ENCODE measurements at places on chromosomes 3 and 15.

DNA sequence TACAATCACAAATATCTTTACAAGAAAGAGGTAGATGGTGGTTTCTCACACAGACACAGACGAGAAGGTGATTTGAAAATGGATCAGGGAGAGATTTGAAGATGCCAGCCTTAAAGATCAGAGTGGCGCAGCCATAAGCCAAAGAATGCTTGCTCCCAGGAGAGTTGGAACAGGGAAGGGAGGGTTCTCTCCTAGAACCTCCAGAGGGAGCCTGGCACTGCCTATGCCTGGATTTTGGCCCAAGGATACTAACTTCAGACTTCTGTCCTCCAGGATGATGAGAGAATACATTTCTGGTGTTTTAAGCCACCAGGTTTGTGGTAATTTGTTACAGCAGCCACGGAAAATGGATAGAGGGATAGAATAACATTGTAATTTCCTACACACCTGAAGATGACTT lies 279.1 kb downstream of the FAM43A start:
- no peak for DNase-seq

DNA sequence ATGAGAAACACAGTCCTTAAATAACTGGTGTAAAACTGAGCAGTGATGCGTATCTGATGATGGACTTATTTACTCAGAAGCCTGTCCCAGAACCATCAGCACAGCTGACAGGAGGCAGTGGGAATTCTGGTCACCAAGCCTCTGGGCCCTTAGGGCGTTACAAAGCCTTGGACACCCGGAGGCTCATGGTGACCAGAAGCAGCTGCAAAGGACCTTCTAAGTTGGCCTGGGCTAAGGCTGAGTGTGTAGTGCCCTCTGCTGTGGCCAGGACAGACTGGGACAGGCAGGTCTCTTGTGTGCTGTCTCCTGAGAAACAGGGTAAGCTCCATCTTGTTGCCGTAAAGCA lies 168.9 kb downstream of the ATP10A start:
- no peak for DNase-seq

GRCh38 chr15:64009798-64010261 lies 36.5 kb downstream of the DAPK2 start:
- peak; percentile 22 for DNase-seq

- DNase-seq = no peak
Observed at GRCh38 chr3:45939341-45939771, 3.9 kb upstream of the CXCR6 start.

GRCh38 chr3:54936561-54936960 lies 8.7 kb upstream of the LRTM1 start:
- DNase-seq = no peak

GRCh38 chr3:69999140-70000027 lies at the start of gene SAMMSON:
Gene SAMMSON, plus strand, starts transcription at chr3:69999733.
- peak; percentile 39 for DNase-seq

DNA sequence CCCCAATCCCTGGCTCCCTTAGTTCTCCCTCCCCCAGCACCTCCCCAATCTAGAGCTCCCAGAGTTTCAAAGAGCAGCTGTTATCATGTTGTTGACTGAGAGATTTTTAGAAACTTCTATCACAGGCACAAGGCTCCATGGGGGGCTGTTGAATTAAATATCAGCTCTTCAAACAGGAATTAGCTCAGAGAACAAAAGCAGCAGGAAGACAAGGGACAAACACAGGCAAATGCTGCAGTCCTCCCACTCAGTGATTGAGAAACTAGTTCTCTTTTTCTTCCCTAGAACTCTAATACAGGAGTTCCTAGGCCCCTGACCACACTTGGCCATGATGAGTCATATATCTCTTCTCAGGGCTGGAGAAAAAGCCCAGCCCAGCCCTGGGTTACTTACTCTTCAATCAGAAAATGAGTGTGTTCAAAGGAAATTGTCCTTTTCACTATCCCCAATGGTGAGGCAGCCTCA lies 262.1 kb downstream of the IGSF11 start:
- no peak for DNase-seq

DNA sequence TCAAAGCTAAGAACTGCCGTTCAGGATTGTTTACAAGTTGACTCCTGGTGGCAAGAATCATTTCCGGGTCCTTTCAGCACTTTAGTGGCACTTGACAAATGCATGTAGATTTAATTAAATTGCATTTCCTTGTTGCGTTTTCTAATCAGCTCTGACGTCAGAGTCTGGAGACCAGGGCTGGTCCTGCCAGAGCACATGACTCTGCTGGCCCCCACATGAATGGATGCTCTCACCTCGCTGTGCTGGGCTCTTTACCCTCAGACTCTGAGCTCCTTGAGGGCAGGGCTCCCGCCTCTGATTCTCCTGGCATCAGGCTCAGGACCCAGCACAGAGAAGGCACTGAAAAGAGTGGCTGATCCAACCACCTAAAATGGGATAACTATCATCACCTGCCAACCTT lies 69.4 kb downstream of the FEM1B start:
- DNase-seq = no peak

DNA sequence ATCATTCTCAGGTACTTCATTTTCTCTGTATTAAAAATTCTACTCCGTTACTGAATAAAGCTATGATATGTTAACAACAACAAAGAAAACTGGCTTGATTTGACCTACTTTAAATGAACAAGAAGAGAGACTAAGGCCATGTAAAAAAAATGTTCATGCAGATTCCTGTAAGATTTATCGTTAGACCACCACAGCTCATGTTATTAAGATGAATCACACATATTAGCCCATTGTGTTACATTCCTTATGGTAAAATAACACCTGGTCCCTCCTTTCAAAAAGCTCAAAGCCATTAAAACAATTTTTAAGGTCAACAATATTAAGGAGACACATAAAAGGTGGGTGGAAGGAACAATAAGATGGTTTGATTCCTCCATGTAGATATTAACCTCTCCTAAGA lies 6.3 kb downstream of the THOC7 start:
- DNase-seq = no peak

DNA sequence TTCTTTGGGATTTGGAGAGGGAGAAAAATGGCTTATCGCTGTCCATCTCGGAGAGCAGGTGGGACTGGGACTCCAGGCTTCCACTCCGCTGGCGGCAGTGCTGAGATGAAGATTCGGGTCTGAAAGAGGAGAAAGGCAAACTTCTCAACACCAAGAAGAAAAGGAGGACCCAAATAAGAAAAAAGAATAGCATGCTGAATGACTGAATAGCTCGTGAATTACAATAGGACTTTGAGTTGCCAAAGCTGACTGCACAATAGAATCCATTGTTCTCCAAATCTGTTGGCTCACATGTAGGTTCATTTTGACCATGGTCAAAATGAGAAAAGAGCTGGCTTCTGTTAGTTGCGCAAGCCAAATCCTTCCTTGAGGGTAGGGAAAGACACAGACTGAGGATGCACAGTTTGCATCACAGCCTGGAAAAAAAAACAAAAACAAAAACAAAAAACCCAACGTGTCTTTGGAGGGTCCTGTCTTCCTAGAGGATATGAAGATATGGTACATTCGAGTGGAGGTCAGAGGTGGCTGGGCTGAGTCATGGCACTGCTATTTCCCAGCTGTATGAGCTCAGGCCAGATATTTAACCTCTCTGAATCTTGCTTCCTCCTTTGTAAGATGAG lies 59.3 kb upstream of the LMOD3 start:
- DNase-seq = peak; percentile 85

DNA sequence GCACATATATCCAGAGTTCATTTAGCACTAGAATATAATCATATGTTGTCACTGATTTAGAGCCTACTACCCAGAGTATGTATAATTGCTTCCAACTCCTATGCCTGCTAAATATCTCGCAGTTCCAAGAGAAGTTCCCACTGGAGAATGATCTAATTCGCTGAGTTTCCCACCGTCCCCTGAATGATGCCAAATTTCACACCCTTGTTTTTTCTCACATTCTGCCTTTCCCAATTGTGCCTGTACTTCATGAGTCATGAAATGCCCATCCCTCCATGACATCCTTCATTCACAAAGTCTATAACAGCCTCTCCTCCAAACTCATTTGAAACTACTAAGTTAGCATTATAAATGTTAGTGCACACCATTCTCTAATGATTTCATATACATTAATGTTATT lies 177.2 kb downstream of the CBLB start:
- DNase-seq = no peak

GRCh38 chr3:99918715-99919114 lies 101.1 kb downstream of the CMSS1 start:
- DNase-seq = no peak

- DNase-seq = peak; percentile 26
Observed at GRCh38 chr15:99105514-99106341, 848 bp downstream of the SYNM start.

GRCh38 chr3:174938102-174938501 lies 79.0 kb downstream of the NAALADL2 start:
- no peak for DNase-seq

DNA sequence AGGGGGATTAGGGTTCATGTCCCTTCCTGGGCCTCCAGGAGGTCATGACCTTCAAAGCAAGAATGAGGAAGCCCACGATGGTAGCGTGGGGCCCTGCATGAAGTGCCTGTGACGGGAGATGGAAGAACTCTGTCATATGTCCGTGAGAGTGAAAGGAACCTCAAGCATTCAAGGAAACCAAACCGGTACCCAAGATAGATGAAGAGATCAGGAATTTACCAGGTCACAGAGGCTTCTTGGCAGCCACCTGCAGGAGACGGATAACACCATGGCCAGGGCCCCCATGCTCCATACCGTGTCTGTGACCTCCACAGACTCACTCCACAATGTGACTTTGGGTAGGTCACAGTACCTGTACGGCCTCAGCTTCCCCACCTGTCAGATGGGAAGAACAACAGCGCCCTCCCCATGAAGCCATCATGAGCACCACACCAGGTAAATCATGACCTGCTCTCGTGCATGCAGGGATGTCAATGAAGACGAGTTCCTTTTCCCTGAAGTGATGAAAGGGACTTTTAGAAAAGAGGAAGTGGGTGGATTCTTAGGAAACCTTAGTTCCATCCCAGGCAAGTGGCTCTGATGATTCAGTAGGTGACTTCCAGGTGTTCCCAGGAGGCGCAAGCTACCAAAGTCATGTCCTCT lies 23.3 kb upstream of the CYP11A1 start:
- DNase-seq = no peak

- no peak for DNase-seq
Observed at GRCh38 chr3:61354604-61355003, 103.4 kb upstream of the FHIT start.

DNA sequence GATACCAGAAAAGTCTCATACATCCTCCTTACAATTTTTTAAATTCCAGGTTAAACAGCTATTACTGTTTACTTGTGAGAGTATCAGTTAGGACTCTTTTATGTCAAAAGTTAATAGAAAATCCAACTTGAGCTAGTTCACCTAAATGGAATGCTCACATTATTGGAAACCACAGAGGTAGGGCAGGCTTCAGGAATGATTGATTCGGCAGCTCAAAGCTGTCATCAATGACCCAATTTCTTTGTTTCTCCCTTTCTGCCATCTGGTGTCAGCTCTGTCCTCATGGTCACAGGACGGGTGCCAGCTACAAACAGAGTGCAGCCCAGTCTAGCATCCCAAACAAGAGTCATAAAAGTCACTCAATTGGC lies 32.2 kb downstream of the CFAP20DC start:
- DNase-seq = no peak

Measured in brain microvascular endothelial cell (primary cell).